ENCODE measurements at places on chromosomes 11 and 22.

DNA sequence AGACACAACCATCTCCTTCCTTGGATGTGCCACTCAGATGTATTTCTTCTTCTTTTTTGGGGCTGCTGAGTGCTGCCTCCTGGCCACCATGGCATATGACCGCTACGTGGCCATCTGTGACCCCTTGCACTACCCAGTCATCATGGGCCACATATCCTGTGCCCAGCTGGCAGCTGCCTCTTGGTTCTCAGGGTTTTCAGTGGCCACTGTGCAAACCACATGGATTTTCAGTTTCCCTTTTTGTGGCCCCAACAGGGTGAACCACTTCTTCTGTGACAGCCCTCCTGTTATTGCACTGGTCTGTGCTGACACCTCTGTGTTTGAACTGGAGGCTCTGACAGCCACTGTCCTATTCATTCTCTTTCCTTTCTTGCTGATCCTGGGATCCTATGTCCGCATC, 489 bp downstream of the OR10A4 start:
- no peak for DNase-seq

GRCh38 chr22:48367731-48368130, 1459.9 kb downstream of the BRD1 start:
- DNase-seq, result no peak

GRCh38 chr11:33624083-33624482, 76.5 kb downstream of the C11orf91 start:
- no peak for DNase-seq

DNA sequence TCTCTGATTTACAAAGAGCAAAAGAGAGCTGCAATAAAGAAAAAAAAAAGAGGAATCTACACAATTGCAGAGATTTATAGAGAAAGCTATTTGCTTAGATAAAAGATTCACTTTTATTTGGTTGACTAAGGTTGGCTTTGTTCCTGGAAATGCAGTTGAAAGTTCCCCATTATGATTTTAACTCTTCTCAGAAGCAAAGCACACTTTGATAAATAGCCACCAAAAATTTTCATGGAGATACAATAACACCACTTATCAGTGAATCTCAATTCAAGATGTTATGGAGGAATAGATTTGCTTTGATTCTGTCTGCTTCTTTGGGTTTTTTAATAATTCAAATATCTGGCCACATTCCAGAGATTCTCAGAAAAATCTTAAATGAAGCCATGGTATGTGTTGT, 88.5 kb upstream of the ANO3 start:
- no peak for DNase-seq

GRCh38 chr22:39520226-39521105, at the start of gene ATF4:
ATF4 (plus strand) TSS chr22:39520562; CDS start chr22:39521446, 884 bp downstream.
- peak; percentile 93 for DNase-seq

DNA sequence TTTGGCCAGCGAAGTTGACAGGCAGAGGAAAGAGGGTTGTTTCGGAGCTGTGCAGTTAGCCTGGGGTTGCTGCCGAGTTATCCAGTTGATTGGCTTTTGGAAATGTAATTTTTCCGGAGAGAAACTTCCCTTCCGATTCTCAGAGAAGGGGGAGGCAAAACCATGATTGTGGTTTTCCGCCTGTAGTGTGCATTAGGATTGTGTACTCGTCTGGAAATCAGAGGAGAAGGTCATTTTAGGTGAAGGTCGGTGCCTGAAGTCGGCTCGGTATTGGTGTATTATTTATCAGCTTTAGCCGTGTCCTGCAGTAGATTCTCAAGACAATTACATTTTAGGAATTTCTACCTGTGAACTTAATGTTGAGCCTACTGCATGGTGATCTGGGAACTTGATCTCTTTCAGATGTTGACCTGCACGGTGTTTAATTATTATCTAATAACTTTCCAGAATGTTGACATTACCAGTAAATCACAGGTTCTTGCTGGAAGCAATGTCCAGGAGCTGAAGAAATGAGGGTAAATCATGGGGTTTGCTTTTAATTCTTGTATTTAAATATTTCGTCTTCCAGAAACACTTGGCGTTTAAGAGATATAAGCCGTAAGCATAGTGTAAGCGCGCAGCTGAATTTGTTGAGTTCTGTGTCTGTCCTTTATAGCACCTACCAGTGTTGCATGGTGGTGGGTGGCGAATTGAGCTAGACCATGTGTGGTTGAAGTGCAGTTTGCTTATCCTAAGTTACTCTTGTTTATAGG, 1.3 kb downstream of the ARHGEF12 start:
- DNase-seq, result no peak

GRCh38 chr11:12225046-12225739, 114.8 kb downstream of the MICAL2 start:
- no peak for DNase-seq

GRCh38 chr22:45512363-45512762, 9.7 kb downstream of the FBLN1 start:
- DNase-seq, result no peak

- DNase-seq, result no peak
Measured at GRCh38 chr22:26453812-26454500, 24.9 kb downstream of the ASPHD2 start.

DNA sequence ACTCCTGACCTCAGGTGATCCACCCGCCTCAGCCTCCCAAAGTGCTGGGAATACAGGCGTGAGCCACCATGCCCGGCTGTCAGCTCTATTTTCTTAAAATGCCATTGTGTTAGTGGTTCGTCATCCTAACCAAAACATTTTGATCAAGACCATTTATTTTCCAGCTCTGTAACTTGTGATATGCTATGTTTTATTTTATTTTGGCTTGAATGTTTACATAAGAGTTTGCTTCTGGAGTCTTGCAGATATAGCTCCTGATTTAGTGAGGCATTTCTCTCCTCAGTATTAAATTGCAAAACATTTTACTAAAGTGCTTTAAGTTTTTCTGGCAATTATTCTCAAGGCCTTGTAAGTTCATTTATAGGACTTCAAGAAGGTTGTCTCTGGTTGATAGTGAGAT, 4.4 kb downstream of the EP300 start:
- no peak for DNase-seq

GRCh38 chr11:63869683-63870082, 30.8 kb downstream of the MARK2 start:
- no peak for DNase-seq

GRCh38 chr11:86453290-86454030, 78.8 kb downstream of the CCDC81 start:
- DNase-seq, result no peak

- DNase-seq, result no peak
Measured at GRCh38 chr11:124467381-124467927, 22.0 kb upstream of the OR8B8 start.

GRCh38 chr11:103773059-103773458, 263.4 kb upstream of the DDI1 start:
- no peak for DNase-seq

DNA sequence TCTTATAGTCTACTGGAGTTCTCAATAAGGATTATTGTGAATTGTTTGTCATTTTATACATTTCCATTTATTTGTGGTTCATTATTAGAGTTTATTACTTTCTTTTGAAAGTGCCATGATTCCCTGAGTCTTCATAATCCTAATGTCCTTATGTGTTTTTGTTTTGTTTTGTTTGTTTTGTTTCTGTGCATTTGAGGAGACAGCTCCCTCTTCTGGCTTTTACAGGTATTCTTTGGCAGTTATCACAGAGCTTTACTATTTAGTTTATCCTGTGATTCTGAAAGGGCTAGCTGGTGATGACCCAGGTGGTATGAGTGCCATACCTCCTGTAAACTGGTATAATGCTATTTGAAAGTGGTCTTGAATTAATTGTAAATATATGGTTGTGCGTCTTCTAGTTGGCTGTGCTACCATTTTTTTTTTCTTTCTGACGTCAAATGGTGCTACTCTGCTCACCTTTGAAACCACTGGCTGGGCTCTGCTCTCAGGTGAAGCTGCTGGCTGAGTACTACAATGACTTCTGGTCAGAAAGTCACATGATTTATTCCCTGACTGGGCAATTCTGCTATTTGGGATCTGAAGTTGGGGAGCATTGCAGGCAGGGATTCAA, 751.2 kb downstream of the JRKL start:
- no peak for DNase-seq

- DNase-seq, result no peak
Measured at GRCh38 chr11:117428856-117429229, 101.2 kb downstream of the CEP164 start.

- DNase-seq, result no peak
Measured at GRCh38 chr22:20232781-20233180, 35.3 kb downstream of the RTN4R start.

DNA sequence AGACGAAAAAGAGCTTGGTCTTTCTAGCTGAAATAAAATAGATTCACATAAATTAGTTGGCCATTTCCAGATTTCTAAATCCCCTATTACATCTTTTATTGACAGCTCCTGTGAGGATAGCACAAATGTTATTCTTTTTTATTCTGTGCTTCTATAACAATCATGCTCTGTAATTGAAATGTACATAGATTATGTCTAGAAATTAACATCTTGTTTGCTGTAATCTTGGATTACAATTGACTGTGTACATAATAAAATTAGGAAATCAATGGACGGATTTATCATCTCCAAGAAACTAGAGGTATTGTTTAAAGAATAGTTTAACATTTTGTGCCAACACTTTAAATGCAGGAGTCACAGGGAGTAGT, 31.2 kb downstream of the IMMP1L start:
- no peak for DNase-seq

DNA sequence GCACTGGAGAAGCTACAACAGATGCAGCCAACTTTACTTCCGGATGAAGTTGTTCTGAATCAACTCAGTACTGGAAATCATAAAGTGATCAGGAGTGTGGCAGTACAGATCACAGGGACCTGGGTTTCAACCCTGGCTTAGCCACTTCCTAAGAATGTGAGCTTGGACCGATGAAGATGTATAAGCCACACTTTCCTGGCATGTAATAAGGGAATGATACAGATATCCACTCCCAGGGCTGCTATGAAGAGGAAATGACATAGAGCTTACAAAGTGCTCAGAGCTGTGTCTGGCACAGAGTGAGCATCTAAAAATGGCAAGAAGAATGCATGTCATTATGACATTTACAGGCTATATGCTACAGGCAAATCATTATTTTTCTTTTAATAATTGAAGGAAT, 378.7 kb downstream of the NTM start:
- DNase-seq, result no peak

GRCh38 chr11:131370090-131370751, at the start of gene NTM:
NTM (plus strand) TSS chr11:131370615.
- peak; percentile 53 for DNase-seq

DNA sequence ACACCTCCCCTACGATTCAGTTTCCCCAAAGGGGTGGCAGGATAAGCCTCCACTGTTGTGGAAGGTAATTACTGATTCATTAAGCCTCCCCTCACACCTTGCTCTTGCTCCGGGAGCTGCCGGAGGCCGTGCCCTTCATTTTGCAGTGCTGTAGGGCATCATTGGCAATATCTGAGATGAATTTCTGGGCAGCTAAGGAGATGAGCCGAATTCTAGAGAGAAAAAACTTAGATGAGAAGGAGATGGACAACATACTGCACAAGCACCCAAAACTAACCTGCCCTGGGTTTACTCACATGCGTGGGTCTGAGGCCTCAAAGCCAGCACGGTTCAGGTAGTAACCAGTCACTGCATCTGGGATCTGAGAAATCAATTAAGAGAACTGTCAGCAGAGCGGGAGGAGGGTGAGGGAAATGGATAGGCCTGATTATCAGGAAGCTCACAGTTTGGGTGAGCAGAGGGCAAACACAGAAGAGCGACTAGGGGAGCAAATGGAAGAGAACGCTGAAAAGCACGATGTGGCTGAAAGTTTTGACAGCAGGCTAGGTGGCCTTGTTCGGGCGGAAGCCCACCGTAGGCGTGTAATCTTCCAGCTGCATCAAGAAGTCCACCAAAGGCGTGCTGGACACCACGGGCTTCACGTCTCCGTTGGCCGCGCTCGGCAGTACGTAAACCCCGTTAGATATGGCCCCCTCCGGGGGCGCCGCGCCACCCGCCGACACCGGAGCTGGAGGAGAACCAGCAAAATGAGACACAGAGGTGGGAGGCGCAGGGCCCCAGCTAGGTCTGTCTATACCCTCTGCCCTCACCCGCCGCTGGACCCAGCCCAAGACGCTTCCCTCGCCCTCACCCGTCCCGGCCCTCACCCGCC, 689 bp downstream of the TAF10 start:
- DNase-seq, result no peak

- peak; percentile 72 for DNase-seq
Measured at GRCh38 chr22:42169055-42169469, 38.5 kb upstream of the CYP2D6 start.

DNA sequence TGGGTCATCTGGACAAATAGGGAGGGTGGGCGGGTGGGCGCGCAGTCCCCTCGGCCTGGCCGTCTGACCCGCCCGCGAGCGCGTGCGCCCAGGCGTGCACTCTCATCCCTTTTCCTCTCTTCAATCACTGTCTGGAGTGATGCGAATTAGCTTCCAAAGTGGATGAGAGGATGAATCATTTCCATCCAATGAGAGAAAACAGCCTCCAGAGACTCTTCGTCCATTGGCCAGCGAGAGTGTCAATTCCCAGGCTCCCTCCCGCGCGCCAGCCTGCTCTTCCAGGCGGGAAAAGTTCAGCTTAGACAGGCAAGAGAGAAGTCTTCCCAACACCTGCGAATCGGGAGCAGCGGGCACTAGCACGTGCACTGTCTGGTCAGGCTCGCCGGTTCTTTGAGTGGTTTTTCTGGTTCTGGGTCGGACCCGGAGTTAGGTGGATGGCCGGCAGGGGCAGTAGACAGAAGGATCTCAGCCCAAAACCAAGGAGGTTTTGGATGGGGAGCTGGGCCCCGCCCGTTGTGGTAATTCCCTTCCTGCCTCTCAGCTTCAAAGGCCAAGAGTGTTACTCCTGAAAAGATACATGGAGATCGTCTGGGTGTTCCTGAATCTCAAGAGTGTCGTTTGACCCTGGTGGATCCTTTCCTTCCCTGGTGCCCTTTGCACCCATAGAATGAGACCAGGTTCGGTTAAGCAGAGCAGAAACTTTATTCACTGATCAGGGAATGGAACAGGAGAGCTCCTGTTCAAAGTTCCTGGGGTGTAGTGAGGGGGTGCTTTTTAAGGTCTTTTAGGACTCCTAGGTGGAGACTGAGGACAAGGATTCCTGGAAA, 33.4 kb upstream of the GLYATL1 start:
- DNase-seq, result peak; percentile 52

DNA sequence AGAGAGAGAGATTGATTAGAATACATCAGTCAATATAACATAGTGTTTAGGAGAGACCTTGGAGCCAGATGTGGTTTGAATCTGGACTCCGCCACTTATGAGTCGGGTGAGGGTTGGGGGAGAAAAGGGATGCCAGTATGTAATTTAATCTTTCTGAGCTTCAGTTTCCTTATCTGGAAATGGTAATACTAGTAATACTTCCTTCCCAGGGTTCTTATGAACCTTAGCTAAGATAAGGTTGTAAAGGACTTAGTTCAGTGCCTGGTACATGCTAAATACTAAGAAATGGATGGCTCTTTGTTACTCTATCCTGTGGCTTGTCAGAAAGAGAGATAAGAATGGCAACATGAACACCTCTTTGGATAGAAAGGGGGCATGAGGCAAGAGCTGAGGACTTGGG, 226.1 kb upstream of the NARS2 start:
- DNase-seq, result no peak

All from ureter (tissue), 1 donor.